ENCODE measurements at places on chromosomes 1 and 21.

GRCh38 chr1:20974069-20974468 lies 187.0 kb upstream of the HP1BP3 start:
- no peak for DNase-seq

GRCh38 chr1:154423304-154423987 lies 18.3 kb downstream of the IL6R start:
- DNase-seq = no peak

DNA sequence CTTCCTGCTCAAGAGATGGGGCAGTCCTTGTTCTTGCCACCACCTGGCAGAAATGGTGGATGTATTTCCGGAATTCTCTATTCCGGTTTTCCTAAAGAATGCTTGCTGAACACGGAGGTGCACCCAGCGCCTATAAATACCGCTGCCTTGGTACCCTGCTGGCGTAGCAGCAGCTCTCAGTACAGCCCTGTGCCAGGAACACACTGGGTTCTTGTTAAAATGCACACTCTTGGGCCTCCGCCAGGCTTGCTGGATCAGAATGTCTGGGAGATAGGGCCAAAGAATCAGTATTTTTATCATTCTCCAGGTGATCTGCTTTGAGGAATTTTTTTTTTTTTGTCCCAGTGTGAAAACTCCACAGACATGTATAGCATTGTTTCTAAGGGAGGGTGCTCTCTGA lies 54.2 kb downstream of the IGSF5 start:
- DNase-seq = no peak

DNA sequence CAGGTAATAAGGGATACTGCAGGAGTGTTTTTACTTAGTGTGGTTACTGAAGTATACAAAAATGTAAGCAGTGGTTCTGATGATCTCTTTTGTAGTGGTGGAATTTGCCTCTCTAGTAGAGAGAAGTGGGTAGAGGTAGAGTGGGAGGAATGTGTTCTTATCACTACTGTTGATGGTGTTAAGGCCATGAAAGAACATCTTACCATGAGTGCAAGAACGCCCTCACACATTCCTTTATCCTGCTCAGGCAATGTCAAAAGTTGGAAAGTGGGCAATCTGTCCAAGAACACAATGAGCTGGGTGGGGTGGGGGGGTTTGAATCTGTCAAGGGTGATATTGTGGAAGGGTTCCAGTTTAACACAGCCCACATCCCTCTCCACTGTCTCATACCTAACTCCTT lies 78.6 kb downstream of the TTLL7 start:
- no peak for DNase-seq

- DNase-seq = no peak
Measured at GRCh38 chr1:160206421-160207117, 1.4 kb downstream of the PEA15 start.

GRCh38 chr1:161706482-161707347 lies at the start of gene FCRLA:
Gene FCRLA (plus strand): TSS chr1:161707229. CDS start chr1:161707265, 36 bp downstream.
- DNase-seq = no peak

DNA sequence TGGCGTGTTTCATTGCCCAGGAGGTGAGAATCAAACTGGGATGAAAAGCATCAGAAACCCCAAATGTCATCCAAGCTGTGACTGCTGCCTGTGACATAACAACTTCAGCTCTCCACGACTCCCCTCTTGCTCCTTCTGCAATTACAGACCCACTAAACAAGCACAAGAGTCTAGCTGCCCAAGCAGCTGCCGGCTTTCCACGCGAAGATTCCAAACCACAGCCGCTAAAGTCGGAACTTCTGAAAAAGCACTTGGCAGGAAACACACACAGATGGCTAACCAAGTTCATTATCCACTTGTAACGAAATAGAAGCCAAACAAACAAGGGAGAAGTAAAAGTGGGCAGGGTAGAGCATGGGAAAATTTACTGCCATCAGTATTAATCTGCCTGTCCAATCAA lies 198.1 kb downstream of the SLC35F3 start:
- no peak for DNase-seq

DNA sequence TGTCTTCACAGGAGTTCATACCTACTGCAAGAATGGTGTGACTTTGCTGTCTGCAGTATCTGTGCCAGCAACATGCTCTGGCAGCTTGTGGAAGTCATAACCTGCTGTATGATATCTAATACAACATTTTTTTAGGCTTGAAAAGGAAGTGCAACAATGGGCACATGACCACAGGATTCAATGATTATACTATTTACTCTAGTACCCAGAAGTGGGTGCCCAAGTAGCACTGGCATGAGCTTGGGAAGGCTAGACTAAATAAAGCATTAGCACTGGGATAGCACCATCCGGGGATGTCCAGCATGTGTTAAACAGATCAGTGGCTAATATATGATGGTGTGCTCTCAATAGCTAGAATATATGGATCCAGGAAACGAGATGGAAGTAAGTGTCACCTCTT lies 98.6 kb upstream of the PDE4B start:
- DNase-seq = no peak

GRCh38 chr1:164518692-164519332 lies 40.2 kb upstream of the PBX1 start:
- no peak for DNase-seq

DNA sequence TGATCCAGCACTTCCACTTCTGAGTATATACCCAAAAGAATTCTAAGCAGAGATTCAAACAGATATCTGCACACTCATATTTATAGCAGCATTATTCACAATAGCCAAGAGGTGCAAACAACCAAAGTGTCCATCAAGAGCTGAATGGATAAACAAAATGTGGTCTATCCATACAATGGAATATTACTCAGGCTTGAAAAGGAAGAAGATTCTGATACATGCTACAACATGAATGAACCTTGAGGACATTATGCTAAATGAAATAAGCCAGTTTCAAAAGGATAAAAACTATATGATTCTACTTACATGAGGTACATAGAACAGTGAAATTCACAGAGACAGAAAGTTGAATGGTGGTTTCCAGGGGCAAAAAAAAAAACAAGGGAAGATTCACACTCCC lies 88.9 kb downstream of the CCDC185 start:
- DNase-seq = no peak

- DNase-seq = no peak
Measured at GRCh38 chr1:227131193-227131592, 187.1 kb downstream of the CDC42BPA start.

DNA sequence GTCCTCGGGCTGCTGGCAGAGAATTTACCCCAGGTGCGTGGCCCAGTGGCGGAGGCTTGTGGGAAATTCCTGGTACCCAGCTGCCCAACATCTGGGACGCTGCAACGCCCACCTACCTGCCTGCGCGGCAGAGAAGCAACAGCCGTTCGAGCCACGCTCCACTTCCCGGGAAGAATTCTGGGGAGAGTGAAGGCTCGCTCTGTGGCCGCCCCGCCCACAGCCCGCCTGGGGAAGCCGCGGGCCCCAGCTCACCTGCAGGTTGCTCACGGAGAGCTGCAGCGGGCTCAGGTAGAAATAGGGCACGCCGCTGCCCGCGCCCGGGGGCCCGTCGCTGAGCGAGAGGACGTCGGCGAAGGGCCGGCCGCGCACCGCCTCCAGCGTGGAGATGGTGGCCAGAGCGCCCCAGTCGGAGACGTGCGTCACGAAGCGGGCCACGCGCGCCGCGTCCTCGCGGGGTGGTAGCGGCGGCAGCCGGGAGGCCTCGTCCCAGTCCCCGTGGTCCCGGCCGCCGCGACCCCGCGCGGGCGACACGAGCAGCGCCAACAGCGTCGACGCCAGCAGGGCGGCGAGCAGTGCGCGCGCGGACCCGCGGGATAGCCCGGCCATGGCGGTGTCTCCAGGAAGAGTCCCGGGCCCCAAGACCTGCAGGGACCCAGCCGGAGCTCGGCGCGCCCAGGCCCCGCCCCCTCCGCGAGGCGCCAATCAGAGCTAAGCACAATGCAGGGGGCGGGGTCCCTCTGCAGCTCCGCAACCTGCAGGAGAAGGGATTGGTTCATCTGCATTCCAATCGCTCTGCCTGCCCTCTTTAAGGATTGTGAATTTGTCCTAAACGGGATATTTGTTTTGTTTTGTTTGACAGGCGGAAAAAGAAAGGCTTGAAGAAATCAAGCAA lies at the start of gene CREG1:
TSS of gene CREG1 (minus strand) at position 627 of the 892 bp plus-strand sequence.
- peak; percentile 79 for DNase-seq

GRCh38 chr1:32876341-32877210 lies 5.9 kb upstream of the FNDC5 start:
- peak; percentile 40 for DNase-seq

DNA sequence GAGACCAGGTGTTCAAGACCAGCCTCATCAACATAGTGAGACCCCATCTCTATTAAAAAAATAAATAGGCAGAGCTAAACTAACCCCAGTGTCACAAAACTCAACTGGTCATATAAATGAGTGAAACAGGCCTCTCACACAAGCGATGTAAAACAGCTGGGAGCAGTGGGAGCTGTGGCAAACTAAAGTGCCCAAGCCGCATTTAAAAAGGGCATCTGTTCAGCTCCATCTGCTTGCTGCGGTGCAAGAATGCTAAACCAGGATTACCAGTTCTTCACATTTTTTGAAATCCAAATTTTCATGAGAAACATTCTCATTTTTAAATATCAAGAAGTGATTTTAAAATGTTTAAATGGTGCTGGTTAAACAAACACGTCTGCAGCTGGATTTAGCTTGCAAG lies 50.0 kb upstream of the WNT2B start:
- no peak for DNase-seq

- DNase-seq = no peak
Measured at GRCh38 chr1:159146980-159147379, 24.4 kb upstream of the CADM3 start.

GRCh38 chr1:62281922-62282555 lies 37.2 kb downstream of the KANK4 start:
- no peak for DNase-seq

GRCh38 chr1:97084546-97084945 lies 363.0 kb downstream of the PTBP2 start:
- DNase-seq = no peak

DNA sequence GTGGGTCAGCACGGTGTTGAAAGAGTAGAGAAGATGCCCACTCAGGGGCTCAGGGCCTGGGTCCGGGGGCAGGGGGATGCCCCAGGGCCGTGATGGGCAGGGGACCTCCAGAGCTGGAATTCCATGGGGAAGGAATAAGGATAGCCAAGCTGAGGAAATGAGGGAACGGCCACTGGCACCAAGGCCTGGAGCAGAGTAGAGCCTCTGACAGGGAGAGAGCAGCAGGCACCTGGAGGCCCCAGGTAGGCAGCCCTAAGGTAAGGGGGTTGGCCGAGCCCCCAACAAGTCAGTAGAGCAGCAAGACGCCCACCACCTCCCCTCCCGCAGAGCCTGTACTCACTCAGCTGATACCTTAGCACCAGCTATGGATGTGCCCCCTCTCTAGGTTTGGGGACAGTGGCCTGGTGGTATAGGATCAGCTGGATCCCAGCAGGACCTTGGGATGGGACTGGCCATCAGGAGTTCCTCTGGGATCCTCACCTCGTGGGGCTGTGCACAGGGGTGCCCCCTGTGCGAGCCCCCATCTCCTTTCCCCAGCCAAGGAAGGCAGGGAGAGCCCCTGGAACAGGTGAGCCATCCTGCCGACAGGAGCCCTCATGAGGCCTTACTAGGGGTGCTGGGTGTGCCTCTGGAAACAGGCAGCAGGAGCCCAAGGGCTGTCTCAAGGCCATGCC lies 21.0 kb upstream of the ARF1 start:
- no peak for DNase-seq

GRCh38 chr1:214136324-214136919 lies 144.5 kb upstream of the SMYD2 start:
- DNase-seq = no peak

DNA sequence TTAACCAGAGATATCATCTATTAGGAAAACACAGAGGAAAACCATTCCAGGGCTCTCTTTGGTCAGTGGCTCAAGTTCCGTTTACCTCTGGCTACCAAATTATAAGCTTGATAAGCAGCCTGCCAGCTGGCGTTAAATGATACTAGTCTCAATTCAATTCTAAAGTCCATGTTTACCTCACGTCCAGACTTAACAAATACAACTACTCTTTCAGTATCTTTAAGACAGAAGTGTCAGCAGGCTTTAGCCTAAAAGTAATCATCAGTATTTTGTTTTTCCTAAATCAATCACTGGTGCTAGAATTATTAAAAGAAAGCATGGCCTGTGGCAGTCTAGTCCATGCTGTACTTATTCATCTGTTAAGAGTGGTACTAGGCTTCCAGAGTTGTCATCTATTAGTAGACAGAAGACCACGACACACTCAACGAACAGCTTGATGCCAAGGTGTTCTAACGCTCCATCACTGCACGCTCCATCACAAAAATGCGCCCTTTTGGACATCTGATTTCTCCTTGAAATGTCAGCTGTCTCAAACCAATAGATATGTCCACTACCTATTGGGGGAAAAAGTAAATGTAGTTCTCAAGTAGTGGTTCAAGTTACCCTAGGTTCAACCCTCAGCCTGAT lies 1.5 kb downstream of the IVNS1ABP start:
- DNase-seq = no peak

GRCh38 chr1:156448134-156448967 lies 52.2 kb downstream of the MEF2D start:
- DNase-seq = no peak

- DNase-seq = no peak
Measured at GRCh38 chr21:35050348-35051286, 1.5 kb upstream of the RUNX1 start.

DNA sequence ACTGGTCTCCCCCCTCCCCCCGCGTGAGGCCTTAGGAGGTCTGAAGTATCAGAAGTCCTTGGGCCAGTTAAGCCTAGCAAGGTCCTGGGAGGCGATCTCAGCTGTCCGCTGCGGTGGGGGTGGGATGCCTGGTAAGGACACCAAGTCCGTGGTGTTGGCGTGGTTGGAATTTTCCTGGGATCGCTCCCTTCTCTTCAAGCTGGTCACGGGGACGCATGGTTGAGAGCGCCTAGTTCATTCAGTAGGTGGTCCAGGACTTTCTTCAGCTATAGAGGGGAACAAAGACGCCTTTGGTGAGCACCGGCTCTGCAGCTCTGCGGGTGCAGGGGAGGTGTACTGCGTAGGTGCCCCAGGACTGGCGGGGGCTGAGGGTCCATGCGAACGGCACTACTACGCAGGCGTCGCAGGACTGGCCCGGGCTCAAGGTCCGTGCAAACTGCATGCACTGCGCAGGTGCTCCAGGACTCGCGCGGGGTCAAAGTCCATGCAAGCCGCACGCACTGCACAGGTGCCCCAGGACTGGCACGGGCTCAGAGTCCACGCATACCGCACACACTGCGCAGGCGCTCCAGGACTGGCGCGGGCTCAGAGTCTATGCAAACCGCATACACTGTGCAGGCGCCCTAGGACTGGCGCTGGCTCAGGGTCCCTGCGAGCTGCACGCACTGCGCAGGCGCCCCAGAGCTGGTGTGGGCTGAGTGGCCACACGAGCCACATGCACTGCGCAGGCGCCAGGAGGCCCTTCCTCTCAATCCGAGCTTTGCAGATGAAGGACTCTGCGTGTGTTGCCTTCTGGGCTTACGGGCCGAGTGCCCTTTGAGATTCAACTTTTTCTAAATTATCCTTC lies 36.6 kb upstream of the HMGN1 start:
- DNase-seq = peak; percentile 23

Data from stimulated activated CD8-positive, alpha-beta memory T cell treated with anti-CD3 and anti-CD28 coated beads, Interleukin-2, amount 100 ng/mL, for 1 hour (primary cell).